ENCODE measurements at places on chromosomes 11 and 22. TPM values are rescaled to one million over a fixed set of nuclear protein-coding genes. Genes with fewer than 3 reads are reported as not detected.

The SLC22A8 gene
- total RNA-seq: not detected

The XKR3 gene
- not detected for total RNA-seq

The GPHA2 gene
- not detected for total RNA-seq

The FGF4 gene
- total RNA-seq: not detected

The C11orf97 gene
- total RNA-seq: not detected

The CTSF gene
- total RNA-seq: 31.8 TPM

The FJX1 gene
- 13.9 TPM for total RNA-seq

Measured in bladder microvascular endothelial cell (primary cell).